ENCODE measurements at places on chromosomes 1 and 21.

DNA sequence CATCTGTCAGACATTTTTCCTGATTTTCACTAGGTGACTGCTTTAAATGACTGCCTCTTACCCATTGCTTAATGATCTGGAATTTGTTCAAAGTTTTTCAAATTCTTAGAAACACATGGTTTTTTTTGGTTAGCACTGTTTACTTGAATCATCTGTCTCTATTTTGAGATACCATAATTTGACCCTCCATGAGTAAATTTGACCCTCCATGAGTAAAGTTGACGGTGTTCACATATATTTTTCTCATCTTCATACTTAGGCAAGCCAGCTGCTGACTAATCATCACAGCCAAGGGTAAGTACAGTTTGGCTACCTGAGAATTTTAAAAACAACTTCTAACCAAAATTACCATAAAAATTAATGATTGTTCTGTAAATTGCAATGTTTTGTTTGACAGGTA, 586.5 kb downstream of the PTBP2 start:
- DNase-seq, result no peak

- DNase-seq, result no peak
Observed at GRCh38 chr1:53661496-53661895, 77.5 kb downstream of the GLIS1 start.

GRCh38 chr1:244092964-244093638, 42.0 kb downstream of the ZBTB18 start:
- DNase-seq, result no peak

- no peak for DNase-seq
Observed at GRCh38 chr1:241423541-241424479, 66.8 kb upstream of the RGS7 start.

DNA sequence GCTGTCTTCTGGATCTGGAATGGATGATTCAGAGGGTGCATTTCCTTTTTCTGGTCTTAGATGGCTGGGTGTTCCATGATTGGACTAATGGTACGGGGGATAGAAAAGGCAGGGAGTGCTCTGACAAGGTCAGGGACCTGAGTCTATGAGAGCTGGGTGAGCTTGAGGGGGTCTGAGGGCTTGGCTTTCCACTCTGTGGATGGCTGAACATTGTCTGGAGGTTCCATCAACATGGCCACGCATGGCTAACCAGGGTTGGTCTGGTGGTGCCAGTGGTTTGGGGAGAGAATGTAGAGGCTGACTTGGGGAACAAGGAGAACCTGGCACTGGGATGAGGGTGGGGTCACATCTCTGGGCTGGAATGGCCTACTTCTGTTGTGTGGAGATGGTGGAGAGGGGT, 41.5 kb upstream of the TSPAN2 start:
- no peak for DNase-seq

GRCh38 chr1:199612976-199613774, 414.3 kb upstream of the NR5A2 start:
- DNase-seq, result peak; percentile 4

DNA sequence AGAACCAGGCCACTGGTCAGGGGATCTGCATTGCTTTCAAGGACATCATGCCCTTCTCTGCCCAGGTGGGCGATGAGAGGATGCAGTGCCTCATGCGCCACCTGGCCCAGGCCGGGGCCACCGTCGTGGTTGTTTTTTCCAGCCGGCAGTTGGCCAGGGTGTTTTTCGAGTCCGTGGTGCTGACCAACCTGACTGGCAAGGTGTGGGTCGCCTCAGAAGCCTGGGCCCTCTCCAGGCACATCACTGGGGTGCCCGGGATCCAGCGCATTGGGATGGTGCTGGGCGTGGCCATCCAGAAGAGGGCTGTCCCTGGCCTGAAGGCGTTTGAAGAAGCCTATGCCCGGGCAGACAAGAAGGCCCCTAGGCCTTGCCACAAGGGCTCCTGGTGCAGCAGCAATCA, 5.0 kb upstream of the ZBTB48 start:
- DNase-seq, result no peak

DNA sequence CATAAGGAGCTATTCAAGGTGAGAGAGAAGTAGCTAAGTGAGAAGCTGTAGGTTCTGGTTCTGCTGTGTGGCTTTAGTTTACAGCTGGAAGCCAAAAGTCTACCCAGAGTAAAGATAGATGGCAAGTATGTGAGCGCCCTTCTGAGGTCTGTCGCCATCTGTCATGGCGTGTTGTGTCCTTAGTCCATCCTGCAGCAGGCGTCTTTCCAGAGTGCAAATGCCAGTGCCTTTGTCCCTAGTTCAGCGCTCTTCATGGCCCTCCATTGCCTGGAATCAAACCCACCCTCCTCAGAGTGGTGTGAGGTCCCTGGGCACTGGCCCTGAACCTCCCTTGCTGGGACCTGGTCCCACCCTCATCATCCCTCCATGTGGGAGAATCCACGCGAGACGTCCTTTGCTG, 96.6 kb downstream of the ADARB1 start:
- no peak for DNase-seq

DNA sequence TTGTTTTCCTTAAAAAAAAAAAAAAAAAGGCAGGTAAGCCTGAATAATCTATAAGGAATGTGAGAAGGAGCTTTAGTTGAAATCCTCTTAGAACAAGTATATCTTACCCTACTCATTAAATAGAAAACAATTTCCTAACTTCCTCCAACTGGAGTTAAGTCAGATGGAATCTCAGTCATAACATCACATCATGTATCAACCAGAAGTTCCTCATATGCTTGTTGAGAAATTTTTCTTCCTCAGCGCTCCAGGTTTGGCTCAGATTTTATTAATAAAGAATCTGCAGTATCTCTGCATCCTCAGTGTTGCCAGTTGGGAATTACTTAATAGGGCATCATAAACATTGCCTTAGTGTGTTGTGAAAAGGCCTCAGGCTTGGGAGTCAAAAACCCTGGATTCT, 37.6 kb downstream of the DUSP10 start:
- no peak for DNase-seq

DNA sequence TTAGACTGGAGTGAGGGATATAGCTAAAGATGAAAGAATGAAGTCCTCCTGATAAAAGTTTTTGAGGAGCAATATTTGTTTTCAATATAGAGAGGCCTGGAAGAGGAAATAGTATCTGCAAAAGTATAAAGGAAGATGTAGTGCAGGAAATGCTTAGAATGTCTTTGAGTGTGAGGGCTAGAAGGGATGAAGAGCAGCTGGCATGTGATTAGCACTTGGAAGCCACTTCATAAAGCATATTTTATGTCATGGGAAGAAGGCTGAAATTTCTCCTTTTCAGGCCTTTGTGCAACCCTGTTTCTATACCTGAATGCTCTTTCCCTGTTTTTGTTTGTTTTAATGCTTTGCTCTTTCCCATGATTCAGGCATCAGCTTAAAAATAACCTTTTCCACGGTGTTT, 323.3 kb upstream of the DEPDC1 start:
- no peak for DNase-seq
